ENCODE measurements at places on chromosomes 3 and 15. TPM values are rescaled to one million over a fixed set of nuclear protein-coding genes. Genes with fewer than 3 reads are reported as not detected.
A peak's percentile ranks its signal among the peaks of the same experiment; 100 is the strongest.

GRCh38 chr15:101494251-101494796 lies 4.8 kb upstream of the PCSK6 start:
- DNase-seq: peak; percentile 43
- H3K4me1 ChIP-seq: peaks cover 25% of the 10 kb centered on the region
- no peak overlapping the region for H3K27ac ChIP-seq
- no peaks in the 10 kb centered on the region for H3K36me3 ChIP-seq
- H3K27me3 ChIP-seq: peaks cover 52% of the 10 kb centered on the region
- H3K4me3 ChIP-seq: no peak overlapping the region

CHRFAM7A gene
- not detected for total RNA-seq

SPESP1 gene
- total RNA-seq: 0.51 TPM

DNA sequence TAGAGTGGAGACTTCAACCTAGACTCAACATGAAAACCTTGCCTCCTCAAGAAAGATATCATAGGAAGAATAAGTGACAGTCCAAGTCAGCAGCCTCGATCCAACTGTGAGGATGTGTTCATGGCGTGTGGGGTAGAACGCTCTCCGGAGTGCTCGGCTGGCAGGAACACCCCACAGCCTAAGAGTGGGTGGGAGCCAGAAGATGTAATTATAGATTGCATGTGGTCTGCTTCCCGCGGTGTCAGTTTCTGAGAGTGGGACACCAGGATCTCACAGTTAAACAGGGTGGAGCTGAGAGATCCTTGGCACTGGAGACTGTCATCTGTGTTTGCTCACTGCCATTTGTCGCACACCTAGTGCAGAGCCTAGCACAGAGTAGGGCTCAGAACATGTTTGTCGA lies 158.0 kb downstream of the CTNNB1 start:
- H3K36me3 ChIP-seq: no peaks in the 10 kb centered on the region
- H3K27me3 ChIP-seq: no peaks in the 10 kb centered on the region
- no peak overlapping the region for H3K4me3 ChIP-seq
- no peaks in the 10 kb centered on the region for H3K4me1 ChIP-seq

DNA sequence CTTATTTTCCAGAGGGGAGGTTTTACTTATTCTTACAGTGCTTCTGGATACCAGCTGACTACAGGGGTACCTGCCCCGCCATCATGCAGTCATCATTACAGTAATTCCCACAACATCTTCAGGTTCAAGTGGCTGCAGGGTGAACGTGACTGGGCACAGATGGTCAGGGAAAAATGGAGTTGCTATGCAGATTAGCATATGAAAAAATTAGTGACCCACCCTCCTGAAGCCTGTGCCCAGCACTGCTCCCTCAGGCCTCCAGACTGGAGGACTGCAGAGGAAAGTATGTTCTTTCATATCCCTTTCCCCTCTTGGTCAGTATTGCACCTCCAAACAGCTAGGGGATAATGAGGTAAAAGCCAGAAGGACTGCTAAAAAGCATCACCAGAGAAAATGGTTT lies 937.9 kb downstream of the TUSC7 start:
- H3K4me3 ChIP-seq: no peak overlapping the region
- DNase-seq: no peak
- no peaks in the 10 kb centered on the region for H3K36me3 ChIP-seq
- no peaks in the 10 kb centered on the region for H3K4me1 ChIP-seq
- no peak overlapping the region for H3K27ac ChIP-seq
- no peaks in the 10 kb centered on the region for H3K27me3 ChIP-seq

GRCh38 chr3:154987846-154988245 lies 92.3 kb upstream of the MME start:
- H3K27me3 ChIP-seq: no peaks in the 10 kb centered on the region
- H3K4me1 ChIP-seq: no peaks in the 10 kb centered on the region
- DNase-seq: no peak
- no peak overlapping the region for H3K4me3 ChIP-seq
- no peak overlapping the region for H3K27ac ChIP-seq

- peaks cover 6% of the 10 kb centered on the region for H3K27me3 ChIP-seq
- no peak overlapping the region for H3K27ac ChIP-seq
- H3K36me3 ChIP-seq: no peaks in the 10 kb centered on the region
- no peak for DNase-seq
- no peaks in the 10 kb centered on the region for H3K4me1 ChIP-seq
Measured at GRCh38 chr3:152719264-152719663, 115.7 kb upstream of the P2RY1 start.

GRCh38 chr3:187567021-187567420 lies 103.2 kb downstream of the SST start:
- H3K4me1 ChIP-seq: no peaks in the 10 kb centered on the region
- H3K4me3 ChIP-seq: no peak overlapping the region
- H3K36me3 ChIP-seq: no peaks in the 10 kb centered on the region
- H3K27ac ChIP-seq: no peak overlapping the region
